ENCODE measurements at places on chromosomes 6 and 20.

DNA sequence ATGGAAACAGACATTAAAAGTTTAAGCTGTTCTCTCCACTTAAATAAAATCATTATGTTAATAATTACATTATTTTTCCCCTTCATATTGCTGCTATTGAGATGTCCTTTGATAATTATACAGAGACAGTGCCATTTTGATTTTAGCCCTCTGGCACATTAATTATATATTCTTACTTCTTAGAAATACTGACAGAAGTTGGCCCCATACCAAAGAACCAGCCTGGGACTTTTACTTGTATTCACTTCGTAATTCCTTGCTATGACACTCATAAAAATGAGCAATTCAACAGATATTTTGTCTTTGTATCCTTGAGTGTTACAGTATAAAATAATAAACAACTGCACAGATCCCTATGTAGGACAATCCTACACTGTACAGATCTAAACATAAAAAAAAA is 743.7 kb downstream of the TBC1D32 start:
- no peak for DNase-seq

DNA sequence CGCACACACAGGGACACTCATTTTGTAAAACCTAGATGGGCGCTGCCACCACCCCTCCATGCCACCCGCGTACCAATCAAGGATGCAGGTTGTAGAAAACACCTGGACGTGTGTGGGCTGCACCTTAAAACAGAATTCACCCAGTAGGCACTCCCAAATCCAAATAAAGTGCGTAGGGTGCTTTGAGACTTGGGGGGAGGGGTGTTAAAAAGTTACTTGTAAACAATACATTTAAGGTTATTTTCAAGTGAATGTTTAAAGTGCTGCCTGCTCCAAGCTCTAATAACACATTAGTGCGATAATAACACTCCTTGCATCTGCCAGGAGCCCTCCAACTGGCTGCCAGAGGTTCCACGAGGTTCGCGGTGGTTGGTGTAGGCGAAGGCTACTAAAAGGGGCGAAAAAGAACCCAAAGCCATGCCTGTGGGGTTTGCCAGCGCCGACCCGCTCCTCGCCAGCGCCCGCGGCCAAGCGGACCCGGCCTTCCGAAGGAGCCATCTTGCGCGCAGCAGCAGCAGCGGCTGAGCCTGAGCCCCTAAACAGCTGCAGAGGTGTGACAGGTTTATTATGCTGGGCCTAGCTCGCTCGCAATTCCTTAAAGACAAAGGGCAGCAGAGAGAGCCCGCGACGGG is 11.5 kb downstream of the FOXC1 start:
- no peak for DNase-seq

DNA sequence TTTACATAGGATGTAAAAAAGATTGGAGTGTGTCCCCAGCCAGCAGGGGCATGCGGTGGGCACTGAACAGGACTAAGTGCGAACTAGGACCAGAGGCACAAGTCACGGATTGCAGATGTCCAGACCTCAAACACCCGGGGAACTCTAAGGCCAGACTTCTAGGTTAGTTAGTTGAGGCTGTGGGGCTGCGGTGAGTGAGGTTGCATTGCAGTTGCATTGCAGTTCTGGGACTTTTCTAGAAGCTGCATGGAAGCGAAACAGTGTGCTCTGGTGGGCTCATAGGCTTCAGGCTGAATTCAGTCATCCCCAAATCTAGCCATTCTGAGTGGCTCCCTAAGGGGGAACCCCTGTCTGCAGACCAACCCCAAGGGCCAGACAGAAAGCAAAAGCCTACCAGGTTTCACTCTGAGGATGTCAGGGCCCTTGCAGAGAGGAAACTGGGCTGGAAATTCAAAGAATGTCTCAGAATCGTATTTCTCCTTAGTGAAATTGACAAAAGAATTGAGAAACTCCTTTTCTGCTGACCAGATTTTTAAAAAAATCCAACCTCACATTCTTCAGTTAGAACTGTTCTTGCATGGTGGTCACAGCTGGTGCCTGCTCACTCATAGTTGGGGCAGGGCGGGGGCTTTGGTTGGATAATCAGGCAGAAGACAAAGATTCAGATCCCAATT is 182.8 kb downstream of the ZDHHC14 start:
- peak; percentile 50 for DNase-seq

DNA sequence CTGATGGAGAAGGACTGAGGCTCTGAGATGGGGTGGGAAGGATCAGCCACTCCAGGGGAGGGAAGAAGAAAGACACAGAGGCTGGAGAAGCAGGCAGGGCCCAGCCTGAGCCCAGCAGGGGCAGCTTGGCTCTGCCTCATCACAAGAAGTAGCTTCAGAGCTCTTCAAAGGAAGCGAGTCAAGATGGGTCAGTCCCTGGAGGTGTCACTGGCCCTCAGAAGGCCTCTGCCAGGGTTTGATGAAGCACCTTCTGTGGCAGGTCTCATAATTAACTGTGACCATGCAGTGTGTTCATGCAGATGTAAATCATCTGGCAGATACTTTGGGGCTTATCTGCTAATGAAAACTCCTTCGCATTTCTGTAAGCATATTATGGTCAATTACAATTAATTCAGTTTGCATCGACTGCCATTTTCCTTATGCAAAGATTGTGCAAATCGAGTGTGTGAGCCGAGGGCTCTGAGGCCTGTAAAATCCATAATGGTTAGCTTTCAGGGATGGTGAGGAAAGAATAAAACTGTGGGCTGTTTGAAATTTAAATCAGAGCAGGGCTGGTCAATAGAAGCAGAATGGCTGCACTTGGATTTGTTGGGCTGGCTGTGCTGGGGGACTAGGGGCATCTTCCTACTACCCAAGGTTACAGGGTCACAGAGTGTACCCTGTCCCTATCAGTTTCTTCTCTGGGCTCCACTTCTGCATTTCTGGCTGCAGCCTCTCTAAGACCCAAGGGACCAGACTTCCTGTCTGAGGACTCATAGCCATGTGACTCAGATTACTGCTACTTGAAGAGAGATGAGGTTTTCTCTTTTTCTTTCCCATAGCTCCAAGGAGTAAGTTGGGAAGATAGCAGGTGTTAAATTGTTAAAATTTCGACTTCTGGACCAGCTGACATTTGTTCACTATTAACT is 376.6 kb downstream of the DHX35 start:
- DNase-seq: no peak

- DNase-seq: peak; percentile 25
These were observed 43.0 kb downstream of the CBFA2T2 start for GRCh38 chr20:33532753-33533459.

DNA sequence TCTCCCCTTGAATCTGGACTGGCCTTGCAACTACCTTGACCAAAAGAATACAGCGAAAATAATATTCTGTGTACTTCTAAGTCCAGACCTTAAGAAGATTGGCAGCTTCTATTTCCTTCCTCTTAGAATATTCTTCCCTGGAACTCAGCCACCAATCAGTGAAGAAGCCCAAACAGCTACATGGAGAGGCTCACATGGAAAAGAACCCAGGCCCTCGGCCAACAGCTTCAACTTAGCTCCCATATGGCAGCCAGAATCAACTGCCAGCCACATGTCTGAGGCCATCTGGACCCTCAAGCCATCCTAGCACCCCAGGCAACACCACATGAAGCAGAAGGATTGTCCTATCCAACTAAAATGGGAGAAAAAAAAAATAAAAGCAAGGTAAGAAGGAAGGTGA is 178.8 kb downstream of the IBTK start:
- no peak for DNase-seq

DNA sequence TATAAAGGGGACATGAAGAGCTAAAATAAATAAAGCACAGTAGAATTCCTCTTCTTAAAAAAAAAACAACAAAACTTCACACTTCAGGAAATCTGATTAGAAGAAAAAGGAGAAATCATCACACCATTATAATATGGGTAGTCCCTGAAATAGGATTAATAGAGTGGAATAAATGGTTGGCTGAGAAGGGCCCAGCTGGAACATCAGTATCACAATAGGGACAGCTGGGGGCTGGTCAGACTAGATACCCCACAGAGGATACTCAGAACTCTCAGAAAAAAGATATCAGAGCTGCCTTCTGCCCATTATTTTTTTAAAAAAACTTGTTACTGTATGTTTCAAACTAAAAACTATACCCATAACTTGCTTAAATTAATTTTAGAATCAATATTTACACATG is 75.2 kb downstream of the DST start:
- DNase-seq: no peak

DNA sequence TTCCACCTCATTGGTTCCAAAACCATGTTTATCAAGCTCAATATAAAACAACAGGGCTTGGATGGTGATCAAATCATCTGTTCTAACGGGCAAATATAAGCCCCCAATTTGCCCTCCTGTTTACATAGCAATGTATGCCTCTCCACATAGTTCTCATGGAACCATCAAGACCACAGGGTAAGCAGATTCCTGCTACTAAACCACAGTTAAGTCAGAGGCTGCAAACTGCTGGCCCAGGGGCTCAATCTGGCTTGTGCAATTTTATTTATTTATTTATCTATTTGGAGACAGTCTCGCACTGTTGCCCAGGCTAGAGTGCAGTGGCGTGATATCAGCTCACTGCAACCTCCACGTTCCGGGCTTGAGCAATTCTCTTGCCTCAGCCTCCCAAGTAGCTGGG is 18.9 kb upstream of the MTHFD1L start:
- no peak for DNase-seq

- no peak for DNase-seq
These were observed 573.9 kb downstream of the RFPL4B start for GRCh38 chr6:112920994-112921393.

DNA sequence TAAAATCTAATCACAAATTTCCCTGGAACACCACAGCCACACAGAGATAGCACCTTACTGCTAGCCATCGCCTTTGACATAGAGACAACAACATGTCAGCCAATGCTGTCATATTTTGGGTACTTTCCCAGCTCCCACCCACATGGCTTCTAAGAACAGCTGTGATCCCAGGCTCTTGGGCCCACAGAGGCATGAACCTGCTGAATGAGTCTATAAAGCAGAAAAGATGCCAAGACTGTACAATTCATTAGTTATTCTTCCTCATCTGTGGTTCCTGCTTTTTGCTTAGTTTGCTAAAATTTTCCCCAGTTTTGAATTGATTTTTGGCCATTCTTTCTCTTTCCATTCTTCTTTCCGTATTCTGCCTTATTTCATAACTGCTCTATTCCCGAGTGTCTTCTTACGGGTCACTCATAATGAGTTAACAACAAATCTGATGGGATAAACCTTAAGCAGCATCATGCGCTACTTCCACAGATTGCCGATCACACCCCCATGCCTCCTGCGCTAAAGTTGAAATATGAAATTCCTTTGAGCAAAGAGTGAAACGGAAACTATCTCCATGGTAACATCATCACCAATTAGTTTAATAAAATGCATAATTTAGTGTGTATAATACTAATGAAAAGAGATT is 327.3 kb upstream of the HSF2 start:
- DNase-seq: no peak

DNA sequence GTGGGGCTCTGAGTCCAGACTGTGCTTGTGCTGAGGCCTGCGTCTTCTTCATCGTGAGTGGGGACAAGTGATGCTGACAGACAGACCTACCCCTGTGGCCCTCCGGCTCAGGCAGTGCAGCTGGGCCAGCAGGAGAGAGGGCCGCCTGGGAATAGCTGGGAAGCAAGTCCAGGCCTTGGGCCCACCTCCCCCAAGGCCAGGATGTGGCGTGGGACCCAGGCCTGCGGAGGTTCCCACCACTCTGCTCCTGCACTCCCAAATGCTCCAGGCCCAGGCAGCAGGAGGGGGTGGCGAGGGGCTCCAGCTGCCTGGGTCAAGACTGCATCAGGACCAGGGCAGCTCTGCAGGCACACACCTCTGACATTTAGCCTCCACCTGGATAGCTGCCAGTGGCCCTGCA is 38.3 kb downstream of the DAAM2 start:
- no peak for DNase-seq

DNA sequence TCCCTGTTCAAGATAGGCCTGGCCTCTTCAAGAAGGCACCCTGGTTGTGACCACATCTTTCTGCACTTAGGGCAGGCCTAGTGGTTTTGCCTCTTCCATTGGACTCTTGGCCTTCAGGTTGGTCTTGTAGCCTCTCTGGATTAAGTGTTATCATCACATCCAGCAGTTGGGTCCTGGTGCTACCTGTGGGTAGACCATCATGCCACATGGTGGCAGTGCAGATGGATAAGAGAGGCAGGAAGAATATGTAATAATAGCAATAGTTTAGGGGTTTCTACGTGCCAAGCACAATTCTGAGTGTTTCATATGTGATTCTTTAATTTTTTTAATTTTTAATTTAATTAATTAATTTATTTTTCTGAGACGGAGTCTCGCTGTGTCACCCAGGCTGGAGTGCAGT is 28.5 kb upstream of the SNRPB2 start:
- no peak for DNase-seq

GRCh38 chr20:35333606-35334005 is 41.4 kb upstream of the FAM83C start:
- DNase-seq: peak; percentile 25

GRCh38 chr6:26306232-26306631 is 58.8 kb upstream of the BTN3A2 start:
- no peak for DNase-seq
